ENCODE measurements at places on chromosomes 5 and 9.

DNA sequence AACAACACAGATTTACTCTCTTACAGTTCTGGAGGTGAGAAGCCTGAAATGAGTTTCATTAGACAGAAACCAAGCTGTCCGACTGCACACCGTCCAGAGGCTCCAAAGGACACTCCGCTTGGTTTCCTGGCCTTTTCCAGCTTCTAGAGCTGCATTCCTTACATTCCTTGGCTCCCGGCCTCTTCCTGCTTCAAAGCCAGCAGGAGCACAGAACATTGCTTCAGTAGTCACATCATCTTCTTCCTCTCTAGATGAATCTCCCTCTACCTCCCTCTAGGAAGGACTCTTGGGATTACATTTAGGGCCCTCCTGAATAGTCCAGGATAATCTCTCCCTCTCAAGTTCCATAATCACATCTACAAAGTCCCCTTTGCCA lies 213.3 kb downstream of the CDK5RAP2 start:
- DNase-seq = no peak

DNA sequence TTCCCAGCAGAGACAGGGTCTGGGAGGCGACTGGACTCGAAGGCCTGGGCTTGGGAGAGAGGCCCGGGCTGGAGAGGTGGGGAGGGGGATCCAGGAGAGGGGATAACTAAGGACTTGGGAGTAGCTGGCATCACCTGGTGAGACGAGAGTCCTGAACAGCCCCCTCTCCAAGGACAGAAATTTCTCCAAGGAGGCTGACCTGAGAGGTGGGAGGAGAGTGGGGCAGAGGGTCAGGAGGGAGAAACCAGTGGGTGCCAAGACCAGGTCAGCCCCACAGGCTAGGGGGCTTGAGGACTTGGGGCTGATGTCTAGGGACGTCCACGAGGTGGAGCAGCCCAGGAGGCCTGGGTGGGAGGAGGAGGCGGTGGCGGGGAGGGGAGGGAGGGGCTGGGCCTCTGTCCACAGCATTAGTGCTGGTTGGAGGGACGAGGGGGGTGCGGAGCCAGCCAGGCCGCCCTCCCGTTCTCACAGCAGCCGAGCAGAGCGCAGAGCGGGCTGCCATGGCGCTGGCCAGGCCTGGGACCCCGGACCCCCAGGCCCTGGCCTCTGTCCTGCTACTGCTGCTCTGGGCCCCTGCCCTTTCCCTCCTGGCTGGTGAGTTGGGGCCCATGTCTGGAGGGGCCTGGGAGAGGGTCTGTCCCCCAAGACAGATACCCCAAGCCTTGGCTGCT lies at the start of gene CRB2:
Gene CRB2, plus strand, starts transcription at position 437 of the 671 bp plus-strand sequence. Its CDS starts 64 bp downstream, at position 501.
- DNase-seq = no peak

- peak; percentile 90 for DNase-seq
Measured at GRCh38 chr9:133147412-133148198, 16.1 kb downstream of the GBGT1 start.

GRCh38 chr5:119289438-119290044 lies 66.3 kb upstream of the TNFAIP8 start:
- no peak for DNase-seq

GRCh38 chr9:121782514-121783110 lies 131.2 kb downstream of the DAB2IP start:
- DNase-seq = no peak

DNA sequence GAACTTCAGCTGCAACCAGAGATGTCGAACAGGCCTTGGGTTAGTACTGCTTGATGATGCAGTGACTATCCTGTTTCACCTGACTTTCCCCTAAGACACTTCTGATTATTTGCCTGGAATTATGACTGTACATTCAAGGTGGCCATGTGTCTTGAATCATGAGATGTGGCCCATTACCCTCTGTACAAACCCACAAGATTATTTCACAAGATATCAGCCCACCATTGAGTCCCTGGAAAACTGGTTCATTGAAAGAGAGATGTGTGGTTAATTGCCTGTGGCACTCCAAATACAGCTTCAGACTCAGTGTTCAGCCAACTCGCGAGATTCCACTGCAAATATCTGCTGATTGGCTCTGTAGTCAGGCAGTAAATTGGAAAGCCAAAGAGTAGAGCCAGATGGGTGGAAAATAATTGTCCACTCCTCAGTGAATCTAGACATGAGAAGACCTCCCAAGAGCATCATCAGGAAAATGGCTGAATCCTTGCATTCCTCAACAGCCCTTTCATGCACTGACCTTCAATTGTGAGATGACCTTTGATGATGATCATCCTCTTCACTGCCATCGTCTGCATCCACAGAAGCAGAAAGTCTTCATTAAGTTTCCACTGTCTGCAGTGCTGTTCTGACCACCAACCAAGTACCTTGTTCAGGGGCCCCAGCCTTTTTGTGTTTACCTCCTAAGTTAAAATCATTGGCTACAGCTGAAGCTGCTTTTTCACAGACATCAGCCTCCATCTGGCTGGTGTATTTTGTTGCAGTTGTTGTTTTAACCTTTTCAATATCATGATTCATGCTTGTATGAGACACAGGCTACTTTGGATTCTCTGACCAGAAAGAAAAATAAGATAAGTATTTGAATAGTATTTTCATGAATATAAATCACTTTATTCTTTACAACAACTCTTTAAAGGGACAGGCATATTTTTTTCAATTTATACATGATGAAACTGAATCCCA lies 75.2 kb downstream of the ESM1 start:
- no peak for DNase-seq

- DNase-seq = no peak
Measured at GRCh38 chr9:136537896-136538598, 7.8 kb downstream of the NOTCH1 start.
